ENCODE measurements at places on chromosomes 6 and 20. TPM values are rescaled to one million over a fixed set of nuclear protein-coding genes. Genes with fewer than 3 reads are reported as not detected.

Gene ARFGEF3
- total RNA-seq = 1.3 TPM

Gene ZSCAN26
- total RNA-seq = 8.7 TPM

Gene OR2H2
- not detected for total RNA-seq

Gene NAA20
- 87.9 TPM for total RNA-seq

Gene GGT7
- 13.6 TPM for total RNA-seq

Gene CRIP3
- not detected for total RNA-seq

Gene OR10C1
- not detected for total RNA-seq

Gene VWA7
- total RNA-seq = 0.34 TPM

Gene TREM1
- total RNA-seq = 0.15 TPM

Gene CDC40
- 14.0 TPM for total RNA-seq

Gene GGTLC1
- total RNA-seq = not detected

Gene FHL5
- 0.23 TPM for total RNA-seq

Gene TCF15
- total RNA-seq = 1.1 TPM

Gene FNDC11
- total RNA-seq = 0.45 TPM

Gene GRIK2
- total RNA-seq = 9.0 TPM

Gene PKHD1
- total RNA-seq = 0.03 TPM

Gene CPNE5
- 0.26 TPM for total RNA-seq

Gene EYS
- 1.8 TPM for total RNA-seq

Gene SERPINB1
- 14.3 TPM for total RNA-seq
